ENCODE measurements at places on chromosomes 4 and X.
A peak's percentile ranks its signal among the peaks of the same experiment; 100 is the strongest.

DNA sequence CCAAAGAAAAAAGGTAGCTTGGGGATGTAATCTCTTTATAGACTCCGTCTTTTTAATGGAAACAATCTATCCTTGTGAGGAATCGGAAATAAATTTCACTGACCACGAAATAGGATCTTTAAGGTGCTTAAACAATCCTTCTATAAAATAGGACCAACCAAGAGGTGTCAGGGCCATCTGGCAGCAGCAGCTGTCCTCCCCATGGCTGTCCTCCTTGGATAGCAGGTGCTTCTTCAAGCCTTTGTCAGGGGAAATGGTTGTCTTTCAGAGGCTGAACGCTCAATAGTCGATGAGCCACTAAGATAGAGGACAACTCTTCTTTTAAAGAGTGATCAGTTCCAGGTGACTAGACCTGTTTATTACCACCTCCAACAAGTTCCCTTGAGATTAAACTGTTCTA is 231.0 kb downstream of the ADGRL3 start:
- DNase-seq, result no peak

DNA sequence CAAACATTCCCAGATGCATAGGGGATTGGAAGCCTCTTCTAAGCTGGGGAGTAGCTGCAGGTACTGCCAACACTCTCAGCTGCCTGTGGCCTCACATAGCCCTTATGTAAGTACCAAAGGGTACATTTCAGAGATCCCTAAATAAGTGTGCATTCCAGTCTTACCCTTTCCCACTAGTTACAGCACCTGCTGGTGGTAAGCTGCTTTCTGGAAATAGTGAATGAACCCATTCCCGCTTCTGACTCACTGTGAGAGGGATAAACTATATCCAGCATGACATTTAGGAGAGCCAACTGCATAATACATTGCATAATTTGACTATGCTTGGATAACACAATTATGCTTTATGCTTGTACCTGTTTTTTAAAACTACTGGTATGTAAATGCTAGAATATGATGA is 149.0 kb downstream of the FAM13A start:
- DNase-seq, result no peak

DNA sequence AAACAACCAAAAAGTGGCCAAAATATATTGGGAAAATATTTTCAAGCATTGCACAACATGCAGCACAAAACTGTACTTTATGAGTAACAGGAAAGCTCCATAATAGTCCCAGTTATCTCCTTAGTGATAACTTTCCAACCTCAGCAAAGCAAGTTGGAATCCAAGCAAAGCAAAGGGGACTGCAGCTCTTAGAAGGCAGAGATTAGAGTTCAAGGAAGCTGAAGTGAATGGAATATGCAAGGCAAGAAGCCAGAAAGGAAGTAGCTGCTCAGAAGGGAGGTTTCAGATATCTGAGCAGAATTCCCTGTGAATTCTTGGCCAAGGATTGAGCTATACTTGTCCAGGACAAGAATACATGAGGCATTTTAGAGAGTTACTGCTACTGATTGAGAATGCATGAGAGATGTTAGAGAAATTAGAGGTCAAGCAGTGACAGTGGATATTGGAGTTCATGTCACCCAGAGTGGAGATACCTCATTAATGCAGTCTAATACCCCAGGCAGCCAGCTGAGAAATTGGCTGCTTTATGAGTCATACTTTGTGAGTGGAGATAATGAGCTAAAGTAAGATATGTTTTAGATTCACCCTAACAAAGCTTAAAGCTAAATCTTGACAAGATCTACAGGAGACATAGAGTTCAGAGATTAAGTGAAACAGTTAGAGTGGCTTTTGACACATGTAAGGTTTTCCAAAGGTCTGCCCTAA is 102.8 kb downstream of the INPP4B start:
- no peak for DNase-seq

GRCh38 chr4:128979934-128980333 is 113.4 kb downstream of the SCLT1 start:
- DNase-seq, result peak; percentile 63

- DNase-seq, result no peak
Measured at GRCh38 chr4:137274404-137274803, 257.9 kb downstream of the PCDH18 start.

- no peak for DNase-seq
Measured at GRCh38 chr4:54802336-54802735, 144.6 kb downstream of the KIT start.

GRCh38 chr4:915595-915994 is 16.5 kb downstream of the GAK start:
- DNase-seq, result no peak

DNA sequence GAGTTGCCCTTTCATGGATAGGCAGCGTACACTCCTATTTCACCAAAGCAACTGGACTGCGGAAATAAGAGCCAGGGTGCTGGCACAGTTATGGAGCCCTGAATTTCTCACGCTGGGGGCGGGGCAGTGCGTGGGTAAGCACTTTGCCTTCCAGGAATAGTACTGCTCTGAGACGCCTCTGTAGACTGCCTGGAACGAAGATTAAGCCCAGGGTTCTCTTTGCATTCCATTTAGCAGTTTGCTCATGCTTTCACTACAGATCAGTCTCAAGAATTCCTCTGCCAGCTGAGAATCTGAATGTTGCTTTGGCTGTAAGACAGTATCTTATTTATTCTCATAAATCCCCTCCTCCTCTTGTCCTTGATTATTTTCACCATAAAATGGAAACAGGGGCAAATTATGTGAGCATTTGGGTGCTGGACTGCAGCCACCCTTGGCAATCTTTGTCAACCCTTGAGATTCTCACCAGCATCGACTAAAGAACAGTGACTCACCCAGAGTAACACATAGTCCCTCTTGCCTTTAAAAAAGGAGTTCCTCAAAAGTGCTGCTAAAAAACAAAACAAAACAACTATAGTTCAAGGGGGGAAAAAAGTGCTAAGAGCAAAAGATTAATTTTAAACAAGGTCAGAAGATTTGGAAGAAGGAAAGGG is 88.9 kb upstream of the CITED1 start:
- no peak for DNase-seq

DNA sequence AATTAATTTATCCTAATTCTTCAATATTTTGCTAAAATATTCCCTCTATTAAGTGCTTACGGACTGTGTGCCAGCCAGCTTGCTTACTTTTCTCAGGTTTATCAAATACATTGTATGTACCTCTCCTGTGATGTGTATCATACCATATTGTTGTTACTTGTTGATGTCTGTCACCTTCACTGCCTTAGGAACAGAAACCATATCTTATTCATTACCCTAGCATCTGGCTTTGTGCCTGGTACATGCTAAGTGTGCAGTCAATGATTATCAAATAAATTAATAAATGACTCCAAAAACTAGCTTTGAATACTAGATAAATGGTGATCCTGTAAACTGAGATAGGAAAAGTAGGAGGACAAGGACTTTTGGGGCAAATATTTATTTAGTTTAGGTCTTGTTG is 6.9 kb downstream of the CLCN3 start:
- DNase-seq, result no peak

DNA sequence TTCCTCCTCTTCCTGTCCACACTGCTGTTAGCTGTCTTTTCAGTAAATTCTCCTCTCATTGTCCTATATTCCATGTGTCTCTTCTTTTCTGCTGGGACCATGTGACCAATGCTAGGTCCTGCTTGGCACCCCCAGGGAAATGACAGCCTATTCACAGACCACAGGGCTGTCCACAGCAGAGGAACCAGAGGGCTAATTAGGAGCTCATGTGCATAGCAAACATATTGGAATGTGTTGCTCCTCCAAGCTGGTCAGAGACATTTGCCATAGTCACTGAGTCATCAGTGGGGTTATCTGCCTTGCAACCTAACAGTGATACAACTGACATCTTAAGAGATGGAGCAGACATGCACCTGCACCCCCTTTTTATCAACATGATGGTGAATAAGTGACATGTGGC is 67.9 kb upstream of the PUDP start:
- no peak for DNase-seq

DNA sequence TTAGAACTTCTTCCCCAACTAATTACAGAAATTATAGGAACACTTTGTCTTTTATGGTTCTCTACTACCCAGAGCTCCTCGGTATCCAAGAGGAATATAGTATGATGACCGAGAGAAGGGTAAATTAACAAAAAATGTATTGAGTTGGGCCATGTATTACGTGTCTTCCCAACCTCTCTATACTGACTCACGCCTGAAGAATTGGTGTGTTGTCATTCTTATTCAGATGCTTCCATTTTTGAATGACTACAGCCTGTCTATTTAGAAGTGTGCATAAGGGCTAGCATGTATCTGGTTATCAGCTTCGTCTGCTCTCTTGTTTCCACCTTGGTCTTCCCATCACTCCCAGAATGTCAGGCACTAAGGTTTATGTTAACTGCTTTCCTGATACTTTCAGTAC is 24.5 kb upstream of the SCD5 start:
- DNase-seq, result no peak

- no peak for DNase-seq
Measured at GRCh38 chr4:185564349-185564748, 29.0 kb upstream of the PDLIM3 start.

DNA sequence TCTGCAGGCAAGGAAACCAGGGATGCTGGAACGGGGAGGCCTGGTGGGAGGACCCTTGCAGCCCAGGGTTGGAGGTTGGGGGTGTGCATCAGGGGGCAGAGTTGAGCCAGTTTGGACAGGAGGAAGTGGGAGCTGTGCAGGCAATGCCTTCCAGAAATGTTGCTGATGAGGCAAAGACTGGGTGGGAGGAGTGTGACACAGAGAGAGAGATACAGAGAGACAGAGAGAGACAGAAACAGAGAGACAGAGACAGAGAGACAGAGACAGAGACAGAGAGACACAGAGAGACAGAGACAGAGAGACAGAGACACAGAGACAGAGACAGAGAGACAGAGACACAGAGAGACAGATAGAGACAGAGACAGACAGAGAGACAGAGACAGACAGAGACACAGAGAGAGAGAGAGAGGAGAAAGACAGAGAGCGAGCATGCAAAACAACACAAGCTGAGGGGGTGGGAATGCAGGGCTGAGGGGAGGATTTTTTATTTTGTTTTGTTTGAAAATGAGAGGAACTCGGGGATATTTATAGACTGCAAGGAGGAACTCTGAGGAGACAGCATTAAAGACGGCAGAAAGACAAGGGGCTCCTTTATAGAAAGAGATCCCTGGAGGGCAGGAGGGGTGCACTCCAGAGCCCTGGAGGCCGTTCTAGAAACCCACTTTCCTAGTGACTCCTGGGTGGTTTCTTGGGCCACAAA is 1.9 kb upstream of the HAUS3 start:
- peak; percentile 16 for DNase-seq

DNA sequence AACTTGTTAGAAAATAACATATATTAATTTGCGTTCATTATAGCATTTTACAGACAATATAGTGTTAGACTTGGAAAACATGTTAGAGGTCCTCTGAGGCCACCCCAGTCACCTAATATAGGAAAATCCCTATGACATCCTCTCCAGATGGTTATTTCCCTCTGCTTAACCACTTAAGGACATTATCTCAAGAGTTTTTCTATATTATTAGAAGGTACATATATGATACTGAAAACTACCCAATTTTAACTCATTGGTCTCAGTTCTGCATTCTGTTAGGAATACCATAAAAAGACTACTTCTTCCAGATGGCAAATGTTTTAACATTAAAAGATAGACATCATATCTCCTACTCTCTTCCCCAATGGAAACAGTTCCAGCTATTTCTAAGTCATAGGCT is 21.4 kb downstream of the PTPN13 start:
- DNase-seq, result no peak

DNA sequence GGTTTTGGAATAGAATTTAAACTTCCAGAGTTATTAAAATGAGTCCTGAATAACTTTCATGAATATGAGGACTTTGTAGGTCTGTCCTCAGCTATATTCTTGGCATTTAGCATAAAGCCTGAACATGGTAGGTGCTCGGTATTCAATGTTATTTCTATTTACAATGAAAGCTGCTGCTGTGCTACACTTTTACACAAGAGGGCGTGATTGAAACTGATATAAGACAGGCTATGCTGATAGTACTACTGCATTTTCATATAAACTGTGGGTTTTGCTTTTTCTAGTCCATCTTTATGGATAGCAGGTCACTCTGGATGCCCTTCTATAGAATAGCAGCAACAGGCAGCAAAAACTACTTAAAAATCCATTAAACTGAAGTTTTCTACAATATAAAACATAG is 12.3 kb upstream of the GNPDA2 start:
- DNase-seq, result peak; percentile 2

DNA sequence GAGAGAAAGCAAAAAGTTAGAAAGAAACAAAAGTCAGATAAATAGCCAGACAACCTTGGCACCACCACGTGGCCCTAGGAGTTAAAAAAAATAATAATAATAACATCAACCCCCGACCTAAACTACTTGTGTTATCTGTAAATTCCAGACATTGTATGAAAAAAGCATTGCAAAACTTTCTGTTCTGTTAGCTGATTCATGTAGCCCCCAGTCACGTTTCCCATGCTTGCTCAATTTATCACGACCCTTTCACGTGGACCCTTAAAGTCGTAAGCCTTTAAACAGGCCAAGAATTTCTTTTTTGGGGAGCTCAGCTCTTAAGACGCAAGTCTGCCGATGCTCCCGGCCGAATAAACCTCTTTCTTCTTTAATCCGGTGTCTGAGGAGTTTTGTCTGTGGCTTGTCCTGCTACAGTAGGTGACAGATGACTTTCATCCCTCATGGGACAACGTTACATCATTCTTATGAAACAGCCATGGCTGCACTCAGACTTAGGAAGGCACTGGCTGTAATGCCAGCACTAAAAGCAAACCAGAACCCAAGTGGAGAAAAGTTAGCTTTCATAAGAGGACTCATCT is 520 bp downstream of the ACOX3 start:
- DNase-seq, result peak; percentile 40

- DNase-seq, result no peak
Measured at GRCh38 chr4:123305736-123306135, 90.9 kb upstream of the SPRY1 start.

DNA sequence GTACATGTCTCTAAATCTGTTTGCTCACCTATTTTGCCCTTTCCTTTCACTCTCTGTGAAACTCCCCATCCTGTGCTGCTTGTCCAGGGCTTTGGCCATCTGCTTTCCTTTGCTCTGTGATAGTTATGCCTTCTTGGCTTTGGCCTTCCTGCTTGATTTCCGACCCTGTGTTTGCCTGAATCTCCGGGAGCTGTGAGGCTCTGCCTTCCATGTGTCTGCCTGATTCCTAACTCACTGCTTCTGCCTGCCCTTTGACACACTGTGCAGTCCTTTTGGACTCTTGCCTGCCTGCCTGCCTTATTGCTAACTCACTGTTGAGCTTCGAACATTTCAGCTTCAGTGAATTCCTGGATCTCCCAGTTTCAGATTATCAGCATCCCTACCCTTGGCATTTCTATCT is 143.1 kb downstream of the C4orf33 start:
- no peak for DNase-seq

DNA sequence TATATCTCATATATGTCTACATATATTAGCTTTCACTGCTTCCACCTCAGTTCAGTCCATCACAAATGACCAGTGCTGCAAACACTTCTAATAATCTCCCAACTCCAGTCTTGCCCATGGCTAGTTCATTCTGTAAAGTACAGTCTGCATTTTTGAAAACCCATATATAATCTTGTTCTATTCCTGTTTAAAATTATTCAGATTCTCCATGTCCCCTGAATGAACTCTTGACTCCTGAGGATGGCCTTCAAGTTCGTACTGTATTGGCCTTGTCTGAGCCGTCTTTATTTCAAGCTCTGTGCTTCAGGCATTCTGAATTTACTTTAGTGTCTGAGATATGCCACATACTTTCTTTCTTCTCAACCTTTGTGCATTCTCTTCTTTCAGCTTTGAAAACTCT is 84.7 kb downstream of the PTPN13 start:
- DNase-seq, result no peak

- DNase-seq, result no peak
Measured at GRCh38 chr4:8308856-8309771, 39.6 kb downstream of the HTRA3 start.

Measured in NCI-H1694 treated with DMSO at 0.1 percent for 48 hours (cell line).